ENCODE measurements at places on chromosomes 5 and 9. TPM values are rescaled to one million over a fixed set of nuclear protein-coding genes. Genes with fewer than 3 reads are reported as not detected.

PCDHB15 gene
- 0.13 TPM for total RNA-seq

NUP214 gene
- 25.5 TPM for total RNA-seq

EDIL3 gene
- total RNA-seq = 0.12 TPM

GRXCR2 gene
- not detected for total RNA-seq

ENC1 gene
- 4.4 TPM for total RNA-seq

IFNA2 gene
- not detected for total RNA-seq

GADD45G gene
- 0.31 TPM for total RNA-seq

SOWAHA gene
- 0.10 TPM for total RNA-seq

WWC1 gene
- total RNA-seq = 70.4 TPM
